ENCODE measurements at places on chromosomes 2 and 18.

DNA sequence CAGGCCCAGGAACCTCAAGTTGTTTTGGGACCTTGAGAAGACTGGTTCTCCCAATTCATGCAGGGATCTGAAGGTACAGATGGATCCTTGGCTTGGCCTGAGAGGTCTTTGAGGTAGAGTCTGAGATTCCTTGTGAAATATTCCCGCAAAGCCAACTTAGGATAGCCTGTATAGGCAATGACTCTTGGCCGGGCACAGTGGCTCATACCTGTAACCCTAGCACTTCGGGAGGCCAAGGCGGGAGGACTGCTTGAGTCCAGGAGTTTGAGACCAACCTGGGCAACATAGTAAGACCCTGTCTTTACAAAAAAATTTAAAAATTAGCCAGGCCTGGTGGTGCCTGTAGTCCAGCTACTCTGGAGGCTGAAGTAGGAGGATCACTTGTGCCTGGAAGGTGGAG is 40.4 kb downstream of the ANKMY1 start:
- DNase-seq: no peak

GRCh38 chr18:75189696-75190095 is 19.2 kb downstream of the PTGR3 start:
- no peak for DNase-seq

- no peak for DNase-seq
Observed at GRCh38 chr2:154032220-154032619, 160.5 kb downstream of the GALNT13 start.

GRCh38 chr18:28175930-28176697 is 816 bp downstream of the CDH2 start:
- DNase-seq: no peak

DNA sequence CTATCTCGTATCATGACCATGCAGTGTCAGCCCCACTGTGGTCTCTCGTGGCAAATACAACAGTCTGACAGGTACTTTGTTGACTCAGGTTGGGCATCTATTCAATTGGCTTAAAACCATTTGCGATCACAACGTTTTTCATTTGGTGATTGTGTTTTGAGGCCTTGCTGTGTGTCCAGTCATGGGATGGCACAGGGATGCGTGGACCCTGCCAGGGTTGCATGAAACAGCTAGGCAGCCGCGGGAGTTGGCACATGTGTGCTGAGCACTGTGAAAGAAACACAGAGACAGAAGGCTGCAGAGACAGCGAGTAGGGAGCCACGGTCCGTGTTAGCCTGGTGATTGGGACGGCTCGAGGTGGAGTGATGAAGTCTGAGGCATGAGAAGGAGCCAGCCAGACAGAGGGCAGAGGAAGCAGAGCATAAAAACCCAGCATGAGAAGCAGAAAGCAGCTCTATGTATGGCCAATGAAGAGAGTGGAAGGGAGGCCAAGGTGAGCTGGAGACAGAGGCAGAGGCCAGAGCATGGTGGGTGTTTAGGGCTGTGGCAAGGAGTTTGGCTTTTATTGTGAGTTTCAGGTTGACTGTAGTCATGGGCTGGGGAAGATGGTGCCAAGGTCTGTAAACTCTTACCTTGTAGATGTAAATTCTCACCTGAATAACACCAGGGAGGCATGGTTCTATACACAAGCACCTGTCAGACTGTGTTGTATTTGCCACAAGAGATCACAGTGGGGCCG is 31.8 kb upstream of the IL1R1 start:
- DNase-seq: no peak

GRCh38 chr2:43105586-43106558 is 120.5 kb downstream of the ZFP36L2 start:
- no peak for DNase-seq

DNA sequence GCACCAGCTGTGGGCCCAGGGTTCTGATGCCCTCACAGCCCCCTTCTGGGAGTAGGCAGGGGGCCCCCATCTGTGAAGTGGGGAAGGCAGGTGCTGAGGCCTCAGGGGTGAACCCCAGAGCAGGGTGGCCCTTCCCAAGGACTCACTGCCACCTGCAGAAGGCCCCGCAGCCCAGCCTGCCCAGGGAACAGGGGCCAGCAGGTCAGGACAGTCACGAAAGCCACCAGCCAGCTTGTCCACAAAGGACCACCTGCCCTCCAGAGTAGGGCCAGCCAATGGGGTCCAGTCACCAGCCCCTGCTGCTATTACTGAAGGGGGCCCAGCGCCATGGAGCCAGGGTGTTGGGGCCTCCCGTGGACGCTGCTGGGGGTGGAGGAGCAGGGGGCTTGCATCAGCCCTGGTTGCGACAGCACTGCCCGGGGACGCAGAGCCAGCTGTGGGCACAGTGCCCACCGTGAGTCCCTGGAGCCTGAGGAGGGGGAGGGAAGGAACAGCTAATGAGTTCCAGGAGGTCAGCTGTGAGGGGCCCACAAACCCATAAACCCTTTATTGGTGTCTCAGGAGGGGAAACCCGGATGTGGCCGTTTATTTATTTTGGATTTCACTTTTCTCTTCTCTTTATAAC is 11.5 kb upstream of the SNED1 start:
- peak; percentile 1 for DNase-seq

DNA sequence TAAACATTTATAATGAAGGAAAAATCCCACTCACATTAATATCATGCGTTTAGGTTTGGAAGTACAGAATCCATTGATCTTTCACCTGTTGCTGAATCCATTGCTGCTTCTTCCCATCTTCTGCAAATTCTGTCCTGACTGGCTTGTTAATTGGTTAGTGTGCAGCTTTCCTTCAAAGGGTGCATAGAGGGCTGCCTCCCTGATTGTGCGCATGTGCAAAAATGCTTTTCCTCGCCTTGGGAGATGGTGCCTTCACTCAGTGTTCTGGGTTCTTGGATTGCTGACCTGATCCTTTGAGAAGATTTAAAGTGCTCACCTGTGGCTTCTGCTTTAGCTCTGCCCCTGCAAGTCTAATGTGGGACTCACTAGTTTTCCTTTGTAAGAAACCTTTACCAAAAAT is 231.2 kb downstream of the SNTG2 start:
- no peak for DNase-seq

DNA sequence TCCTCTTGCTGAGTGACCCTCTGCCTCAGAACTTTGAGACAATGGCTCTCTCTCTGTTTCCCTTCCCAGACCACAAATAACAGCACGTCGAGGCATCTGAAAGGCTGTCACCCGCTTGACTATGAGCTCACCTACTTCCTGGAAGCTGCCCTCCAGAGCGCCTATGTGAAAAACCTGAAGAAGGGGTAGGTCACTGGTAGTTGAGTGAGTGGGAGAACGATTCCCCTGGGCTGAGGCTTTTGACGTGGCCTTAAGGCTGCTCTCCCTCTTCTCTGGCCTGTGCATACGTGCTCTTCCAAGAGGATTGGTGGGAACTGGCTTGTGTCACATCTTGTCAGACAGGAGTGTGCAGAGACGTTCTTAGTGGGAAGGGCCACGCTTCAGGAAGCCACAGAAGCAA is 63.1 kb upstream of the MCFD2 start:
- peak; percentile 28 for DNase-seq

DNA sequence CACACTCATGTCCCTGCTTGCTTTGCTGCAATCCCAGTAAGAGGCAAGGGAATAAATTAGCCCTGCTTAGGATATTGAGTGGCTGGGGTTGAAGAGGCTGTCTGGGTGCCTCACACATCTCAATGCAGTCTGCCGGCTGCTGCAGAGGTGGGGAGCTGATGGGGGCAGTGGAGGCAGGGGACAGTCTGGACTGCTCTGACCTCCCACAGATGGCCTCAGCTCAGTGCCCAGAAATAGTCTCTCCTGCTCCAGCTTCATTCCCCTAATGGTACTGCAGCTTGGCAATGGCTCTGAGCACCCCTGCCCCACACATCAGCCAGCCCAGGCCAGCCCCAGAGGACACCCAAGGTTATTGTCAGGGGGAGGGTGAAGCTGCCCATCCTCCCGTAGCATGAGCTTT is 21.5 kb upstream of the TNS1 start:
- DNase-seq: no peak

DNA sequence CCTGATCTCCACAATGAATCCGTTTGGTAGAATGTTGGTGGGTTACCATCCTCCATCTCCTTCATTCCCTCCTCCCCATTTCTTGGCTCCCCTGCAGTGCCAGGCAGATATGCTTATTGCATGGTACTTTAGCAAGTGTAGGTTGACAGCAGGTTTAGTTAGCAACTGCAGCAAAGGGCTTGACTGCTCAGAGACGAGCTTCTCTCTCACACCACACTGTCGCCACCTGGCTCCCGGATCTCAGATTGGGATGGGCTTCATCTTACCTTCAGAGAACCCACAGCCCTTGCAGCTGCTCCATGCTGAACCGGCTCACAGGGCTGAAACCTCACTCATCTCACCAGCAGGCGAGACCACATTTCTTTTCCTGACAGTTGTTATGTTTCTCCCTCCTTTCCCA is 88.8 kb downstream of the VWA3B start:
- no peak for DNase-seq

DNA sequence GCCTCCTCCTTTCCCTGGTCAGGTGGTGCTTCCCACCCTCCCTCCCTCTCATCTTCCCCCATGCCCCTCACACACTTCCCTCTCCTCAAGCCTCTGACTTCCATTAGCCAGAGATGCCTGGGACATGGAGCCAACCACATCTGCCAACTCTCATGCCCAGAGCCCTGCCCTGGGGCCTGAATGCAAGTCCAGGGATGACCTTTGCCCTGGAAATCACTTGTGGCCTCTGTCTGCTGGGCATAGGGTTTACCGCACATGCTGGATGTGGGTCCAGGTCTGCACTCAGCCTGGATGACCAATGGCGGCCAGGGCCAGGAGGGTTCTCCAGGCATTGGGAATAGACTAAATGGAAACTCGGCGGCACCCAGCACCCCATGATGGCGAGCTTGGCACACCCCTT is 98.9 kb downstream of the SEPTIN10 start:
- DNase-seq: no peak

DNA sequence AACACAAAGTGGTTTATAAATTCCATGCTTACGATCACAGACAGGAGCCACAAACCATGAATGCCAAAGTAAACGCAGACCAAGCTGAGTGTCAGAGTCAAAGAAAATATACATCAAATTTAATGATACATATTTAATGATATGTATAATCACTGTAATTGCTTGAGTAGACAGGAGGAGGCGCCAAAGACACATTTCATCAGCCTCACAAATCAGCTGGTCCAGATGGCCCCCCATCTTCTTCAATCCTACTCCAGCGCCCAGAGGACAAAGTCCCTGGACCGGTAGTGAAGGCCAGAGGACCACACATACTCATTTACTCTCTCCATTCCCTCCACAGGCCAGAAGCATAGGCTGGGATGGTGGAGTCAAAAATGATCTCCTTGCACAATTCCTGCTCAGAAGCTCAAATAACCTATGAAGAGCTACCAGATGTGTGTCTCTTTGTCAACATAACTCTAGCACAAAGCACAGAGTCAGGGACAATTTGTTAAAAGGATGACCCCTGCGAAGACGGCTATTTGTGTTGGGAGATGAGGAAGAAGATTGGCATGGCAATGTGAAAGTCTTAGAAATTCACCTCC is 149.3 kb upstream of the PGAP1 start:
- DNase-seq: no peak

Measured in stimulated activated CD4-positive, alpha-beta T cell treated with anti-CD3 and anti-CD28 coated beads, Interleukin-1b, Interleukin-23, amount 100 ng/mL, for 48 hours (primary cell).